ENCODE measurements at places on chromosomes 16 and 17. TPM values are rescaled to one million over a fixed set of nuclear protein-coding genes. Genes with fewer than 3 reads are reported as not detected.

- H3K27me3 ChIP-seq, result no peaks in the 10 kb centered on the region
- H3K27ac ChIP-seq, result no peak overlapping the region
- no peak for DNase-seq
- no peaks in the 10 kb centered on the region for H3K36me3 ChIP-seq
Observed at GRCh38 chr17:34920676-34921075, 40.6 kb downstream of the CCT6B start.

The TRPV3 gene
- total RNA-seq, result 0.77 TPM

- H3K4me1 ChIP-seq, result no peaks in the 10 kb centered on the region
- no peaks in the 10 kb centered on the region for H3K36me3 ChIP-seq
Observed at GRCh38 chr16:17154981-17155380, 315.8 kb downstream of the XYLT1 start.

DNA sequence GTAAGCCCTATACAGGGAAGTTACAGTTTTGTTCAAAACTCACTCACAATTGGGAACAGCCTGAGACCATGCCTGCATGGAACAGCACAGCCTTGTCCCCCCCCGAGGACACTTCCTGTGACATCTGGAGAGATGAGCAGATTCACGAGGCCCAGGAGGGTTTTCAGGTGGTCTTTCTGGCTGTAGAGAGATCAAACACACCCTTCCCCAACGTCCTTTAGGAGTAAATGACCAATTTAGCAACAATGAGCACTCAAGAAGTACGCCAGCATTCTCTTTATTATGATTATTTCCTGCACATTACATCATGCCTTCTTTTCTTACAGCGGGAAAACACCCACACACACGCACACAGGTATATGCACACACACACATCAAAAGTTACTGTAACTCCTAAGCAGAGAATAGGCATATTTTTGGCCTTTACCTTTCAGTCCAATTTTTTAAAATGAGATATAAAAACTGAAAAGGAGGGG is 39.0 kb downstream of the ADCY9 start:
- no peak for DNase-seq
- no peak overlapping the region for H3K4me3 ChIP-seq
- H3K36me3 ChIP-seq, result no peaks in the 10 kb centered on the region
- H3K4me1 ChIP-seq, result peaks cover 4% of the 10 kb centered on the region
- H3K27me3 ChIP-seq, result no peaks in the 10 kb centered on the region

The ANKS4B gene
- not detected for total RNA-seq

GRCh38 chr17:32927201-32927723 is 691 bp upstream of the TMEM98 start:
- H3K27ac ChIP-seq, result no peak overlapping the region
- peaks cover 7% of the 10 kb centered on the region for H3K4me1 ChIP-seq
- peaks cover 2% of the 10 kb centered on the region for H3K36me3 ChIP-seq
- no peaks in the 10 kb centered on the region for H3K27me3 ChIP-seq
- no peak for DNase-seq

DNA sequence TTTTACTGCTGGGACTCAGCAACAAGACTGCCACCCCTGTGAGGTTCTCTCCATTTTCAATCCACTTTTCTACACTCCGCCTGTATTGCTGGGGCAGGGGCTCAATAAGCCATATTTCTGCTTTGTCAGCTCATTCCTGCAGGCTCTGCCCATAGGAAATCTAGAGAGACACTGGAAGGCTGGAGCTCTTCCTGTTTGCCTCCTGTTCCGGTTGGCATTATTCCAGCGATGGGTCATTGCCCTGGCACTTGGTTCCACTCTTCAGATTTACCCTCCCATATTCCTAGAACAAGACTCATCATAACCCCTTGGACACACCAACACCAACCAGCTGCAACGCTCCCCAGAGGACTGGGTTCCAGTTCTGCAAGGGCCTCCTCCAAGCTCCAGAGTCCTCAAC is 210.4 kb downstream of the CA10 start:
- no peak for DNase-seq
- H3K36me3 ChIP-seq, result no peaks in the 10 kb centered on the region
- no peak overlapping the region for H3K27ac ChIP-seq
- H3K4me3 ChIP-seq, result no peak overlapping the region

- no peak overlapping the region for H3K4me3 ChIP-seq
- no peak overlapping the region for H3K27ac ChIP-seq
- no peak for DNase-seq
- H3K36me3 ChIP-seq, result no peaks in the 10 kb centered on the region
- H3K27me3 ChIP-seq, result no peaks in the 10 kb centered on the region
- H3K4me1 ChIP-seq, result peaks cover 12% of the 10 kb centered on the region
Observed at GRCh38 chr16:81994485-81994884, 16.8 kb downstream of the SDR42E1 start.

DNA sequence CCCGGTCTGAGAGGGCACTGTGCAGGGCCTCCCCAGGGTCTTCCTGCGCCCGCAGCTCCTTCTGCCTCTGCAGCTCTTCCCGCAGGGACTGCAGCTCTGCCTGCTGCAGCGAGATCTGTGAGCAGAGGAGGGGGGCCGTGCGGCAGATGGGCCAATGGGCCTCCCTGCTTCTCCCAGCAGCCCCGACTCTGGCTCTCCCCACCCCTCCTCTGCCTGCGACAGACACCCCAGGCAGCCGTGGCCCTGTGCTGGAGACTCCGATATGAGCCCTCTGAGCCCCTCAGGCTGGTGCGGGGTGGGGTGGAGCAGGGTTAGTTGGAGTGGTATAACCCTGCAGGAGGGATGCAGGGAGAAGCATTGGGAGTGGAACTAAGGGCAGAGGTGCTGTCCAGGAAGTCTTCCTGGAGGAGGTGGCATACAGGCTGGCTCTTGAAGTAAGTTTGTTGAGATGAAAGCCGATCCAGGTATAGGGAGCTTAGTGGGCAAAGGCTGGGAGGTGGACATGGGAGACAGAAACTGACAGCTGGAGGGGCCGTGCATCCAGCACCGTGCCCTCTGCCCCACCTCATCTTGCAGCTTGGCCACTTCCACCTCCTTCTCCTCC is 5.0 kb downstream of the THOC6 start:
- H3K4me1 ChIP-seq, result no peaks in the 10 kb centered on the region
- DNase-seq, result no peak
- H3K27ac ChIP-seq, result no peak overlapping the region

The ATXN1L gene
- total RNA-seq, result 11.0 TPM

The HAS3 gene
- 0.26 TPM for total RNA-seq

The ABCA6 gene
- total RNA-seq, result 23.1 TPM

The TP53TG3C gene
- total RNA-seq, result not detected

The CCDC78 gene
- 1.8 TPM for total RNA-seq

The CLDN9 gene
- total RNA-seq, result not detected

DNA sequence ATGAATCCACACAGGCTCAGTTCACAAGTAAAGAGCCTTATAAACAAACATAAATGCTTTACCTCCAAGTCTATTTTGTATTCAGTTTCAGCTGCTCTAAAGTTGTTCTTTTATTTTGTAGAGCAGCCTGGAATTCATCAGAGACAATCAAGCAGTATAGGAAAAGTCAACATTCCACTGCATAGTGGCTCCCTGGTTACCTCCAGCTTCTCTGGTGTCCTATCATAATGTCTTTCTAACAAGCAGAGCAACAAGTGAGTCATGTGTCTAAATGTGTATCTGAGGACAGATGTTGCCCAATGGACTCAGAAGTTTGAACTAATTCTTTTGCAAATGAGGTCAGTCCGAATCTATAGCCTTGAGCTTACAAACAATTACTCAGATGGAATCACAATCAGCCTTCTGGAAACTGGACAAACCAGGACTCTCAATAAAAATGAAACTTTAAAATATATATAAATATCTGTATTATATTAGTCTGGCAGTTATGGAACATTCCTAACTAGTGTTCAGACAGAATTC is 292.0 kb upstream of the TOM1L1 start:
- no peak overlapping the region for H3K27ac ChIP-seq
- H3K36me3 ChIP-seq, result no peaks in the 10 kb centered on the region
- H3K4me1 ChIP-seq, result no peaks in the 10 kb centered on the region
- no peaks in the 10 kb centered on the region for H3K27me3 ChIP-seq
- DNase-seq, result no peak
- no peak overlapping the region for H3K4me3 ChIP-seq

- no peaks in the 10 kb centered on the region for H3K4me1 ChIP-seq
- H3K27ac ChIP-seq, result no peak within 1 kb of the TSS
- H3K27me3 ChIP-seq, result peaks cover 31% of the 10 kb centered on the region
- no peaks in the 10 kb centered on the region for H3K36me3 ChIP-seq
- H3K4me3 ChIP-seq, result peak within 1 kb of the TSS; percentile 23
- peak; percentile 13 for DNase-seq
Observed at GRCh38 chr17:42050393-42051012, at the start of gene C17orf113. Gene C17orf113 (minus strand): TSS chr17:42050601. CDS start chr17:42043376, 7,225 bp downstream.

The CACNG1 gene
- total RNA-seq, result not detected

GRCh38 chr16:79284766-79285165 is 315.8 kb downstream of the MAF start:
- no peak for DNase-seq
- H3K27me3 ChIP-seq, result no peaks in the 10 kb centered on the region
- H3K4me3 ChIP-seq, result no peak overlapping the region
- no peak overlapping the region for H3K27ac ChIP-seq
- no peaks in the 10 kb centered on the region for H3K36me3 ChIP-seq

DNA sequence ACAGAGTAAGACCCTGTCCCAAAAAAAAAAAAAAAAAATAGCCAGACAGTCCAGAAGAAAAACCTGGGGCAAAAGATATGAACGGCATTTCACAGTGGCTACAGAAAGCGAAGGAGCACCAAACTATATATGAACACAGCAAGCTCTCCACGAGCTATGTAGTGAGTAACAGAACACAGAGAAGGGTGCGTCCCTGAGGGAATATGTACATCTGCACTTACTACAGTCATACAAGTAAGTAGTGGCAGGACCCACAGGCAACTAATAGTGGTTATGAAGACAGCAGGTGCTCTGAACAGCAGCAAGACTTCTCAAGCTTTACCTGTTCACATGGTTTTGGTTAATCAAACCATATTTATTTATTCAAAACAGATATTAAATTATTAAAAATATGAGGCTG is 15.8 kb downstream of the TRAP1 start:
- H3K4me3 ChIP-seq, result no peak overlapping the region
- no peak overlapping the region for H3K27ac ChIP-seq

The RND2 gene
- 0.99 TPM for total RNA-seq

The TBC1D3K gene
- not detected for total RNA-seq

The ZMYND15 gene
- total RNA-seq, result 0.51 TPM

- H3K4me1 ChIP-seq, result peaks cover 32% of the 10 kb centered on the region
- H3K27me3 ChIP-seq, result no peaks in the 10 kb centered on the region
- no peak for DNase-seq
Observed at GRCh38 chr17:61486135-61487120, 34.2 kb downstream of the TBX4 start.

GRCh38 chr17:59853168-59853918 is 39.4 kb downstream of the TUBD1 start:
- H3K27ac ChIP-seq, result peak overlapping the region; percentile 83
- DNase-seq, result peak; percentile 96

The IRX5 gene
- total RNA-seq, result 0.17 TPM

DNA sequence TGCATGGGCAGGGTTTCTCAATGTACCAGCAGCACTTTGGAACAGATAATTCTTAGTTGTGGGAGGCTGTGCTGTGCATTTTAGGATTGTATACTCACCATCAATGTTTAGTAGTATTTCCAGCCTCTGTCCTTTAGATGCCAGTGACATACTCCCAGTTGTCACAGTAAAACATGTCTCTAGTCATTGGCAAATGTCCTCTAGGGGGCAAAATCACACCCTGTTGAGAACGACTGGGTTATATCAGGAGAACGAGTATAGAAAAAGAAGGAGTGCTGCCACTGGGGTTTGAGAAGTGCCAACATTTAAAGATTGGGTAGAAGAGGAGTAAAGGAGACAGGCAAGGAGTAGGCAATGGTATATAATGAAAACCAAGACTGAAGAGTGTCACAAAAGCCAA is 37.9 kb upstream of the SMIM36 start:
- H3K27ac ChIP-seq, result no peak overlapping the region
- no peaks in the 10 kb centered on the region for H3K36me3 ChIP-seq
- H3K27me3 ChIP-seq, result no peaks in the 10 kb centered on the region
- H3K4me3 ChIP-seq, result no peak overlapping the region
- no peaks in the 10 kb centered on the region for H3K4me1 ChIP-seq

GRCh38 chr16:49745311-49745747 is 110.6 kb downstream of the ZNF423 start:
- H3K4me1 ChIP-seq, result no peaks in the 10 kb centered on the region
- no peak overlapping the region for H3K27ac ChIP-seq
- no peaks in the 10 kb centered on the region for H3K27me3 ChIP-seq
- no peak overlapping the region for H3K4me3 ChIP-seq
- no peak for DNase-seq

The GCGR gene
- total RNA-seq, result not detected

The TNFRSF13B gene
- total RNA-seq, result not detected
